ENCODE measurements at places on chromosomes 2 and 18.
A peak's percentile ranks its signal among the peaks of the same experiment; 100 is the strongest.

DNA sequence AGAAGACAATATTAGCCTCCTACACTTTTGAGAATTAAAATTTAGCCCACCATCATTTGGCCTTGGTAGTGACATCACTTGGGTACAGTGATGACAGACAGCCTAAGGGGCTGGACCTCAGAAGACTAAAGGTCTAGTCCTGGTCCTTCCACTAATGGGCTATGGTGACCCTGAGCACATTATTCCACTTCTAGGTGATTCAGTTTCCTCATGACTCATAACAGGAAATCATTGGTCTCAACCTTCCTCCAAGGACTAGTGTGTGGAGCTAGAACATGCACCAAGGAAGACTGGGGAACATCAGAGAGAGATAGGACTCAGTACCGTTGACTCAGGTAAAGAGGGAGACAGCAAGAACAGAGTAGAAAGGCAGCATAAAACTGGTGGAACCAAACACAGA lies 64.0 kb downstream of the TFCP2L1 start:
- DNase-seq = peak; percentile 49

- DNase-seq = peak; percentile 82
Measured at GRCh38 chr2:171225302-171225980, 64.7 kb upstream of the TLK1 start.

DNA sequence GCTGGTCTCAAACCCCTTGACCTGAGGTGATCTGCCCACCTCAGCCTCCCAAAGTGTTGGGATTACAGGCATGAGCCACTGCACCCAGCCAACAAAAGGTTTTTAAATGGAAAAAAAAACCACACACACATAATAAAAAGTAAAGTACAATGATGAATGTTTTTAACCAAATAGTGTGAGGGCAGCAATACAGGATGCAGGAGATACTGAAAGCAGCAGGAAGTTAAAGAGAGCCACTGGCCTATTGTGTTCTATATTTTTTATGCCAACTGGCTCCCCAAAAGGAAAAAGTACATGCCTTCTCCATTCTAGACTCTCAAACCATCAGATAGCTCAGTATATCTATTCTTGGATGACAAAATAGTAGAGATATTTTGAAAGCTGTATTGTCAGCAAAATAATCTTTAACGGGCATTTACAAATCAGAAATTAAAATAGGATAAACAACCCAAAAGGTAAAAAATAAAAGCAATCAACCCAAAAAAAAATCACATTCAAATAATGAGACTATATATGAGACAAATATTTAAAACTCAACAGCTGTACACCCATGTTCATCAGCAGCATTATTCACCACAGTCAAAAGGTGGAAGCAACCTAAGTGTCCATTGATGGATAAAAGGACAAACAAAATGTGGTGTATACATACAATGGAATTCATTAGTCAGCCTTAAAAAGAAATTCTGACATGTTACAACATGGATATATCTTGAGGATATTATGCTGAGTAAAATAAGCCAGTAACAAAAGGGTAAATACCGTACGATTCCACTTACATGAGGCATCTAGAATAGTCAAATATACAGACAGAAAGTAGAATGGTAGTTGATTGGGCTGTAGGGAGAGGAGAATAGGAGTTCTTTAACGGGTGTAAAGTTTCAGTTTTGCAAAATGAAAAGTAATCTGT lies 26.2 kb downstream of the GPATCH11 start:
- no peak for DNase-seq

DNA sequence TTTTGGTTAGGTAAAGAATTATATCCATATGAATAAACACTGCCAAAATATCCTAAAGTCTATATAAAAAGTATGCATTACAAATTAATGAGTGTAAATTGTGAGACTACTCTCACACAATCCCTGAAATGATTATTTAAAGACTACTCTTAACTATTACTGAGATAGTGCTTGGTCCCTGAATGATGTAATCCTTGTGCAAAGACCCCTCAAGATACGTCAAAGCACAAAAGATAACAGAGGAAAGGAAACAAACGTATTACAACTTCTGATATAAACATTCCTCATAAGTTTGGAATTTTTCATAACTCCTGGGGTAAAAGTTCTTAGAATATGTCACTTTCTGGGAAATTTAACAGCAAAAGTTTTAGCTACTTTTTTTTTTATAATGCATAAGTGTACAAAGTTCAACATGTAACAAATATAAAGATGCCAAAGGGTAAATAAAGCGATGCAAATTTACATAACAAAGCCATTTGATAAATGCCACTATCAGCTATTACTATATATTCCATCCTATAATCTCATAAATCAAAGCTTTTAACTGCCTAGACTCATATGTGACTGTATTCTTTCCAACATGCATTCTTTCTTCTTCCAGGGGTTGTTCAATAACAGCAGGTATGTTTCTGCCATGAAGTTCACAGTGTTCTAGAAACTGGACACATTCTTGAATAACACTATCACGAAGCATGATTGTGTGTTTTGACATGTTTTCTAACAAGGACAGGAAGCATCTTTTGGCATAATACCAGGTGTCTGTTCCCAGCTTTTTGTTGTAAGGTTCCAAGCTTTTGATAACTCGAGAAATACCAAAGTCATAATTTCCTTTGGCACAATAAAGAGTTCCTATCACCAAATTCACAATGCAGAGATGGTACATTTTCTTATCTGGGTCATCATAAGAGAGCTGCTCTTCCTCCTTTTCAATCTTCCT lies 158.0 kb downstream of the AGPS start:
- no peak for DNase-seq

DNA sequence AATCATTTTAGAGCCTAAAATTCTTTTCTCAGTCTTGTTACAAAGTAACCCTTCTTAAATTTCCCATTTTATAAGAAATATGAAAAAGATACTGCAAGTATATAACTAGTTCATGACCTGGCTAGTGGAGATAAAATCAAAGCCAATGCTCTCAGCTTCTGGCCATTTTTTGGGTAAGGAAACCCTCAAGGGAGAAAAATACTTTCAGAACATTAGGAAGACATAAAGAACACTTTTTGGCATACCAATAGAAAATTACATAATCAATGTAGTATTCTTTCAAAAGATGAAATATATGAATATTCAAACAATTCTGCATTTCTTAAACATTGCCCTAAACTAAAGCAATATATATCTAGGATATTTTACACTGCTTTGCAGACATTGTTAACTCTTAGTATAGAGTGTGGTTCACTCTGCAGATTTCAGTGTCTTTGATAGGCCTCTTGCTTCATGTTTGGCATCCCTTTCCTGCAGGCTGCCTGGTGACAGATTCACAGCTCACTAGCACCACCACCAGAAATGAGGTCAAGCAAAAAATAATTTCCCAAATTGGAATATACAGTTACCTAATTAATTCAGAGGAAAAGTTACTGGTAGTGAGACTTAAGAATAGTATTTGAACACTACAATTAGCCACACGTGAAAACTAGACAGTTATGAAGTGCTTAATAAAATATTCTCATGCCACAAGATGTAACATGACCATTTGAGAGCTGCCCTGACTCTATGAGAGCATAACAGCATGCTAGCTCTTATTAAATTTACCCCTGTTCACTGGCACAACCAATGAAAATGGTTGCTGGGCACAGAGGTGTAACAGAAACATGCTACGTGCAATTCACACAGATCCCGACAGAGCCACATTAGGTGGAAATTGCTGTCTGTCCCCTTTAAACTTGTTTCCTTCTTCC lies 36.0 kb downstream of the PAIP2B start:
- DNase-seq = no peak

GRCh38 chr2:20378891-20379519 lies 28.4 kb upstream of the PUM2 start:
- DNase-seq = peak; percentile 55

DNA sequence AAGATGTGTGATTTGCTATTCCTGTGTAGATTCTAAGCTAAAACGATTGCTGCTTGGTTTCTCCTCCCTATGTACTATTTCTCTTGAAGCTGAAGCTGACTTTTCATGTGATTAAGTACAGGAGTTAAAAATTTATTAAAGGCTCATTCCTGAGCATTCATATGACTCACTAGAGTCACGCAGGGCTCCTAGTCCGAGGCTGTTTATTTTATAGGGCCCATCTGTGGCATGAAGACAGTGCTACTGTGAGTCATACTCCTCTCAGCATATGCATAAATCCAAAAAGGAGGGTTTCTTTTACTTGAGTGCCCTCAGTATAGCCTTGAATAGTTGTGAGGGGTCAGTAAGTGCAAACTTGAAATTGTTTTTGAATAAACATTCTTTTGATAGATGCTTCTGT lies 378.8 kb downstream of the PTPRM start:
- peak; percentile 10 for DNase-seq

All from LoVo (cell line).